Breast epithelium (tissue), 4 donors: ENCODE measurements at places on chromosomes 16 and 17. TPM values are rescaled to one million over a fixed set of nuclear protein-coding genes. Genes with fewer than 3 reads are reported as not detected.

DNA sequence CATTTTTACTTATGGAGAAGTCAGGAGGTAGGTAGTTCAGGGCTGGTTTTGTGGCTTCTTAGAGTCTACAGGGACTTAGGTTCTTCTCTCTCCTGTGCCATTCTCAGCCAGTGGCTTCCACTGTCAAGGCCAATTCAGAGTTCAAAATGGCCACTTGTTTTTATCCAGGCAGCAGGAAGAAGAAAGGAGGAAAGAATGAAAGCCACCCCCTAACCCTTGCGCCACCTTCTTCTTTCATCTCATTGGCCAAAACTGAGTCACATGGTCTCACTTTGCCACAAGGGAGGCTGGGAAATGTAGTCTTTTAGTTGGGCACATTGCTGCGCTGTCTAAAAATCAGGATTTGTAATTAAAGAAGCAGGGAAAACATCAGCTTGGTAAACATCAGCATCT, 60.8 kb upstream of the MED9 start:
- DNase-seq: no peak

Gene ABCA10
- total RNA-seq: 49.5 TPM

- no peak for DNase-seq
Measured at GRCh38 chr16:81694494-81695280, 84.4 kb upstream of the PLCG2 start.

DNA sequence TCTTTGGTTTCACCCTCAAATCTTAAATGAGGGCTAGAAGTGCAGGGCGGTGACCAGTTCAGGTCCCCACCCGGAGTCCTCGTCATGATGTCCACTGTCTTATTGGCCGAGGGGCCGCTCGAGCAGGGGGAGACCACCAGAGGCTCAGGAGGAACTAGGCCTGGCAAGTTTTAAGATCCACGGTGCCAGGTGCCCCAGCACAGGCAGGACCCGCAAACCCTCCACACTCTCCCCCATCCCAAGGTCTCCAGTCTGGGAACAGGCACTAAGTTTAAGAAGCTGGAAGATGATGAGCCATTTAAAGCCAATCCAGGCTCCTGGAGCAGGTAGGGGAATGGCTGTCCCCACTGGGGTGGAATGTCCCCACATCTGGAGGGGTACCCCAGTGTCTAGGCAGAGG, 4.1 kb downstream of the DLX3 start:
- DNase-seq: no peak

GRCh38 chr17:55023626-55024025, 55.1 kb downstream of the STXBP4 start:
- DNase-seq: no peak

- DNase-seq: no peak
Measured at GRCh38 chr16:52529226-52529625, 17.7 kb downstream of the TOX3 start.

DNA sequence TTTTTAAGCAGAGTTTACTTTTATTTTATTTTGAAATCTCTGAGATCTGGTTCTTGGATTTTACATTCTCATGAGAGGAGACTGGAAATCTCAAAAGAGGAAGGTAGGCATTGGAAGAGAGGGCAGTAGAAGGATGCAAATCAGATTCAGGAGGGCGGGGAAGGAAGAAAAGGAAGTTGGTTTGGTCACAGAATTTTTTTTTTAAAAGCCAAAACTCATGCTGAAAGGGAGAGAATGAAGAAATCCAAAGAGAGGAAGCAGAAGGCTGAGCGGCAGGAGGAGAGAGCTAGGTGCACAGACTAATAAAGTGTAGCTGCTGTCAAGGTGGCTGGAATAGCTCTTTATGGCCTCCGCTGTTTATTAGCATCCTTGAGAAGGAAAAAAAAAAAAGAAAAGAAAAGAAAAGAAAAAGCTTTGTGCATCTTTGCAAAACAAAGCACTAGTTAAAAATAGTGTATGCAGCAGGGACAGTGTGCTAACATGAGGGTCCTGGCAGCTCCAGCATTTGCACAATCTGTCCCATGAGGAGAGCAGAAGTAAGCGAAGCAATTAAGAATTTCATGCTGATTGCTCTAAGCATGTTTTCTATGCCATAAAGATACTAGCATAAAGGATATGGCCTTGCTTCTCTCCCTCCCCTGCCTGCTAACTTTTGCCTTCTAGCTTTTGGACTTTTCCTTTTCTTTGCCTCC, 194.2 kb downstream of the ZFHX3 start:
- no peak for DNase-seq

- no peak for DNase-seq
Measured at GRCh38 chr16:25888868-25889267, 197.1 kb downstream of the HS3ST4 start.

- DNase-seq: peak; percentile 68
Measured at GRCh38 chr17:4476511-4477070, 22.1 kb upstream of the SPNS2 start.
